Stimulated activated CD4-positive, alpha-beta T cell treated with anti-CD3 and anti-CD28 coated beads, Interleukin-15, amount 100 ng/mL, for 1 hour (primary cell): ENCODE measurements at places on chromosomes 7 and 10.

- DNase-seq: no peak
These were observed 41.4 kb downstream of the EPHB4 start for GRCh38 chr7:100785878-100786277.

DNA sequence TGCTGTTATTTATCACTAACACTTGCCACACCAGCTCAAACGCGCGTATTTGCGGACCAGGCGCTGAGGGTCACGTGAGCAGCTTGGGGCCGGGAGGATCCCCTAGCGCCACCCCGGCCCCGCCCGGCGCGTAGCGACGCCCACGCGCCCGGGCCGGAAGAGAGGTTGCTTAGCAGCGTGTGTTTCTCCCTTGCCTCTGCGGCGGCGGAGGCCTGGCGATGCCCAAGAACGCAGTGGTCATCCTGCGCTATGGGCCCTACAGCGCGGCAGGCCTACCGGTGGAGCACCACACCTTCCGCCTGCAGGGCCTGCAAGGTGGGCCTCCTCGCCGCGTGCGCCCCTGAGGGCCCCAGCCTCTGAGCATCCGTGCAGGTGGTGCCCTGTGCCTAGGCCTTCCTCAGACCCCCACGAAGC is at the start of gene C10orf53:
Gene C10orf53 (plus strand): TSS at position 172 of the 414 bp plus-strand sequence. CDS start 47 bp downstream, at position 219.
- no peak for DNase-seq

- no peak for DNase-seq
These were observed 243.9 kb downstream of the REEP3 start for GRCh38 chr10:63765126-63765525.

- no peak for DNase-seq
These were observed 42.1 kb downstream of the NOD1 start for GRCh38 chr7:30436518-30436917.

DNA sequence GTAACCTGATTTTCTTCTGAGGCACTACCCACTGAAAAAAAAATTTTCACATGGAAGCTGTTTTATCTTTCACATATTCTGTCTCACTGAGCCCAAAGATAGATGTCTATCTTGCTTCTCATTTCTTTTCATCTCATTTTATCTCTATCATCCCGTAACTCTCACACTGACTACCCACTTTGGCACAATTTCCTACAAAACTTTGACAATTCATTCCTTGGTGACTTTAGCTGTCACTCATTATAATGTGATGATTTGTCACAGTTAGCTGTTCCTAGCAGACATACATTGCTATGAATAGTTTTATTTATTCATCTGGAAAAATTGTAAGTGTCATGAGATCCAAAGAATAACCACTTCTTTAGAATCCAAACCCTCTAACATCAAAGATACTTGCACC is 589.9 kb upstream of the TEX47 start:
- no peak for DNase-seq

- DNase-seq: no peak
These were observed 8.1 kb downstream of the STK17A start for GRCh38 chr7:43590862-43591557.

DNA sequence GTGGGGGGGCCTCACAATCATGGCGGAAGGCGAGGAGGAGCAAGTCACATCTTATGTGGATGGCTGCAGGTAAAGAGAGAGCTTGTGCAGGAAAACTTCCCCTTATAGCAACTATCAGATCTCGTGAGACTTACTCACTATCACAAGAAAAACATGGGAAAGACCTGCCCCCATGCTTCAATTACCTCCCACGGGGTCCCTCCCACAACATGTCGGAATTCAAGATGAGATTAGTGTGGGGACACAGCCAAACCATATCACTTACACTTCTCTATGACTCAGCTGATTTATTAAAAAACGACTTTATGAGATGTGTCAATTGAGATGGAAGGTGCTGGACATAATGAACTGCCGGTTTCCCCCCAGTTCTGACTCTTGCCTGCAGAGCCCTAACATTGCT is 23.8 kb upstream of the CHN2 start:
- no peak for DNase-seq

DNA sequence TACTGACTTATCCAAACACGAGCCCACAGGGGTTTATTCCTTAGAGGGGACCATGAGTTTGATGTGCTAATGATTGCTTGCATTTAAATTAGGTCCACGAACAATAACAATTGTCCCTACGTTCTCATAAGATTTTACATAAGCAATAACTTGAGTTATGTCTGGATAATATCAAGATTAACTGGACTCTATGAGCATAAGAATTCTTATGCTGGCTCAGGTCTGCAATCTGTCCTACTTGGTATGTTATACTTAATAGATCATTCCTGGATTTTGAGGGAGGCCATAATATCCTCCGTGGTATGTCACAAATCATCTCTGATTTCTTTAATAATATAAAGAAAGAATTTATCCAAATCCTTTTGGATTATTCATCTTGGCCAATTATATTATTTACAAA is 552.3 kb downstream of the KCNMA1 start:
- DNase-seq: no peak

GRCh38 chr10:125605167-125605566 is 77.8 kb downstream of the TEX36 start:
- DNase-seq: no peak

GRCh38 chr10:99834410-99834809 is 52.0 kb downstream of the ABCC2 start:
- no peak for DNase-seq

- DNase-seq: no peak
These were observed 183.0 kb upstream of the CTBP2 start for GRCh38 chr10:125343118-125343925.

- DNase-seq: no peak
These were observed 4.8 kb downstream of the GRIFIN start for GRCh38 chr7:2471396-2471795.
